ENCODE measurements at places on chromosomes 3 and 15.

- DNase-seq, result no peak
Observed at GRCh38 chr15:60528530-60528929, 49.6 kb upstream of the ICE2 start.

DNA sequence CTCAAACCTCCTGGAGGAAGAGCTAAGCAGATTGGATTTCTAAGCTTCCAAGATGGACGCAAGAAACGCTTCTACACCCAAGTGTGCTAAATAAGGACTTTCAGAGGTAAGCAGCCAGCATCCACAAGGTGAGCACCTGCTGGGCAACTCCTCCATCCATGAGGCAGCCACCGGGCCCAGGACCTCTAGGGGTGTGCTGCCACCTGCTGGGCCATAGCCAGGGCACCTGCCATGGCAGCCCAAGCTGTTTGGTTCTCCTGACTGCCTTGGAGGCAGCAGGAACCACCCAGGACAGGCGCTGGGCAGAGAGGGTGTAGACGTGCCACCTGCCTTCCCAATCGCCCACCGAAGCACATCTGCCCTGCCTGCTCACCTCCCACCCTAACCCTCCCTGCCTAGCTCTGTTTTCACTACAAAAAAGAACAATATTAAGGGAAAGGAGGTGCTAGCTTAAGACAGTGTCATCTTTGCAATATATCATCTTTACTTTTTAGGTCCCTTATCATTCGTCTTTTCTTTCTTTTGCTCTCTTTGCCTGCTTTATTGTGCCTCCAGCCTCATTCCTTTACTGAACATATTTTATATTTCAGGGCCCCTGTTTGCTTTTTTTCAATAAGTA lies 12.9 kb downstream of the C15orf62 start:
- no peak for DNase-seq

- no peak for DNase-seq
Observed at GRCh38 chr3:32484436-32484835, 18.2 kb downstream of the CMTM6 start.

DNA sequence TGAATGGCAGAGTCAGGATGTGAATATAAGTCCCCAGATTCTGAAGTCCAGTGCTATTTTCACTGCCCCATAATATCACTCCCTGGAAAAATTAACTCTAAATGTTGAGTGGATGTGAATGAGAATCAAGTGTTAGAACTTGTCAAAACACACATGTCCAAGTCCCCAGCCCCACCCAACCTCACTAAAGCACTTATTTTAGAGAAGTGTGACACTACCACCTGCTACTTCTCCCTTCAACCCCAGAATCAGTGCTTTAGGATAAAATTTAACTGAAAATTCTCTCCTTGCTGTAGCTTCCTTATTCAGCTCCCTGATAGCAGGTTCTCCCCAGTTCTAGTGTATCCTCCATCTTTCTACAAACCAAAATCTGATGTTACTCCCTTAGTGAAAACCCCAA lies 35.8 kb downstream of the HERC1 start:
- no peak for DNase-seq

GRCh38 chr15:71115567-71116351 lies 488 bp downstream of the THSD4 start:
- no peak for DNase-seq

Measured in hippocampal formation (tissue), 2 donors.